Daoy (cell line): ENCODE measurements at places on chromosomes 7 and 10. TPM values are rescaled to one million over a fixed set of nuclear protein-coding genes. Genes with fewer than 3 reads are reported as not detected.

- DNase-seq, result no peak
Measured at GRCh38 chr7:132428247-132428919, 147.9 kb downstream of the PLXNA4 start.

GRCh38 chr7:88127637-88128290 is 92.1 kb downstream of the SRI start:
- DNase-seq, result no peak

DNA sequence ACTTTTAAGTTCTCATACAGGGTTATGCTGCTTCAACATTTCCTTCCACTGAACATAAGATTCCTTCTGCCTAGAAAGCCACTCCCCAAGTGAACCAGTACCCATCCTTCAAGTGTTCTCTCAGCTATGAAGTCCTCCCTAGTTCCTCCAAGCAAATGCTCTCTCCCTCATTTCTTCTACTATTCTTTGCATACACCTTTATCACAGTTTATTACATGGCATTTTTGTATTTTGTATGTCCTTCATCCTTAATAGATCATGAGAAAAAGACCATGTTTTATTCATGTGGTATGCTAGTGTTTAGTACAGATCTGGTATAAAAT is 1.9 kb downstream of the SYPL1 start:
- no peak for DNase-seq

TDRD1 gene
- 0.06 TPM in 1 of 2 replicates, not detected in the other for total RNA-seq

GRCh38 chr7:42832667-42833066 is 79.2 kb downstream of the C7orf25 start:
- no peak for DNase-seq

- DNase-seq, result no peak
Measured at GRCh38 chr7:156898938-156899337, 6.0 kb upstream of the LMBR1 start.

C10orf95 gene
- total RNA-seq, result not detected in 2 replicates
